ENCODE measurements at places on chromosomes 11 and 22.

GRCh38 chr11:119754656-119755355 lies 25.8 kb upstream of the NECTIN1 start:
- DNase-seq = no peak

DNA sequence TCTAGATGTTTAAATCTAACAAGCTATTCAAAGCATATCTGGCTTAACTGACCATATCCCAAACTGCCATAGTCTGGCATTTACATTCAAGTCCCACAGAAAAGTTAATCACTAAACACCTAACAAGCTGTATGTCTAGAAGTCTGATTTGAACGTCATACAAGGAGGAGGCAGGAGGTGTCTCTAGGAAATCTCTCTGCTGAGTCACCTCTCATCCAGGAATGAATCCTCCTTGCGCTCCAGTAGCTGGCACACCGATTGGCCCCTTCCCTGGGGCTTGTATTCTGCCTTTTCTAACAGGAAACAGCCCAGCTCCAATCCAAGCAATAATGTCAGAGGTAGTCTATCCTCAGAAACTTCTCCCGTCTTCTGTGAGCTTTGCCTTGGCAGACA lies 31.8 kb downstream of the FEZ1 start:
- DNase-seq = no peak

DNA sequence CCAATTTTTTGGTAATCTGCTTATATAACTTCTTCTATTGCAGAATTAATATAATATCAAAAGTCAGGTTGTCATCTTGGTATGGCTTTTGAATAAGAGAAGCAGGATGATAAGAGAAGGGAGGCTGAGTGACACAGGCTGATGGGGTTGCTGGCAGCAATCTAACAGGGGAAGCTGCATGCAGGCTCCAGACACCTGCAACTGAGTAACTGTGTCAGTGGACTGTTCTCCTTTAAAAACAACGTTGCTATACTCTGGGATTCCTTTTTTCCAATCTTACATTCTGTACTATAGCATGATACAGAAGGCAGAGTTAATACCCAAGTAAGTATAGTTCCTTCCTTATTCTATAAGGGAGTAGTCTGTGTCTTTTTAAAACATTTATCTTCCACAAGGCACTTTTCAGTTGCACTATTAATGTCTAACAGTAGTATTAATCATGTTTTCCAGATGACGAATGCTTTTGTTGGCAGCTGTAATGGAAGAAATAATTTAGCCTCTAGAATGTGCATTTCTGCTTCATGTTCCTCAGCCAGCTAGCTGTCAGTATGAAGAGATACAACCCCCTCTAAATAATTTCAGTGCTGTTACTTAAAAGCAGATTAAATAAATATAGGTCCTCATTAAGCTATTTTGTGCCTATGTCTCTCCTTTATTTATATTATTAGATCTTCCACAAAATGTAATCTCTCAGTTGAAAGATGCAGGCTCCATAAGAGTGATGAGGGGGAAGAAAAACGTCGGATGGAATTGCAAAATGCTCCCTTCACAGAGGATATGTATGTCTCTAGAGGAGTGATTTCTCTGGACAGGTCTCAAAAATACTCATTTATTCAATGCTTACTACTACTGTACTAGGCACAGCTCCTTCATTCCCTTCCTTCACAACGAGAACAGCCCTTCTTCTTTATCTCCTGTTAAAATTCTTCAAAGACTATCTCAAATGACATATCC lies 50.8 kb downstream of the ATG16L2 start:
- DNase-seq = no peak

- no peak for DNase-seq
Measured at GRCh38 chr11:64854534-64855502, 10.4 kb upstream of the CDC42BPG start.

DNA sequence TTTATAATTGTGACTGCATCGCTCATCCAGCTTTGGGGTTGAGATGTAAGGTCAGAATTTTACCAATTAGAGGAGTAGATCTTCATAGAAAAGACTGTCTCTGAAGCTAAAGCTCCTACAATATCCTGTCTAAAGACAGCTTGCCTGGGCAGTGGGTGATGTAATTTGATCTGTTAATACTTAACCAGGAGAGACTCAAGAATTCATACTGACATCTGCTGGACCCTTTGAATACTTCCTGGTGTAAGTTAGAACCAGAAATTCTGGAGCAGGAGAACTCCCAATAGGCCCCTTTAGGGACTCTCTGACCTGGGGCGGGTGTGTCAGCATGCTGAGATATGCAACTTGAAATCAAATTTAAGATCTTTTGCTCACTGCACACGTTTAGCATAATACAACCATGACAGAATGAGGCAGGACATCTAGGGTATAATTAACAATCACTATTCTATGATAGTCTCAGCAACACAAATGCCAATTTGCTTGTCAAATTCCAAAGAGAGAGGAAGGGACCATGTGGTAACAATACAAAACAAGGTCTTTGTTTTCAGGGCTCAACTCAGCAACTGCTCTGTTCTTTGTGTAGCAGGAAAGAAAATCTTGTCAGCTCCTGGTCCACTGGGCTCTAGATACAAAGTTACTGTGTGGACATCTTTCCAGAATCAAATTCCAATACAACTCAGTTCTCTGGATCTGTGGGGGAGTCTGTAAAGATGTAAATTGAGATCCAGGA lies 143.9 kb downstream of the INSC start:
- DNase-seq = peak; percentile 23

DNA sequence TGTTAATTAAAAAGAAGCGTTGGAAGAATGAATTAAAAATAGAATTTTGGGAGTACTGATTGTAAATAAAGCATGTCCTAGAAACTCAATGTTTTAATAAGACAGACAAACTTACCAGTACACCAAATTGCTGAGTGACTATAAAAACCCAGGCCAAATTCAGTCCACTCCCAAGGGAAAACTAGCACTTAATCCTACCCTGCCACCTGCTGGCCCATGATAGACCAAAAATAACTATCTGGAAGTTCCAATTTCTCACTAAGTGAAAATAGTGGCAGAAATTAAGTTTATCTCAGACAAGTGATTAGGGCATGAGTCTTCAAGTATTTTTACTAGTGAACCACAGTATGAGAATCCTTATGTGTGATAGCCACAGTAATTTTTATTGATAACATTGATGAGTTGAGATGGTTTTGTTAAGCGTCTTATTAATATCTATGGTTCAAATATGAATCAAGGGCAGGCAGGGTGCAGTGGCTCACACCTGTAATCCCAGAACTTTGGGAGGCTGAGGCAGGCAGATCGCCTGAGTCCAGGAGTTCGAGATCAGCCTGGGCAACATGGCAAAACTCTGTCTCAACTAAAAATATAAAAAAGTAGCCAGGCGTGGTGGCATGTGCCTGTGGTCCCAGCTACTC lies 9.8 kb upstream of the DDX10 start:
- DNase-seq = no peak

- no peak for DNase-seq
Measured at GRCh38 chr11:66467034-66467659, 442 bp downstream of the PELI3 start.
